ENCODE measurements at places on chromosomes 5 and 9.

- DNase-seq: no peak
These were observed 355.4 kb downstream of the MAN2A1 start for GRCh38 chr5:110045158-110045557.

DNA sequence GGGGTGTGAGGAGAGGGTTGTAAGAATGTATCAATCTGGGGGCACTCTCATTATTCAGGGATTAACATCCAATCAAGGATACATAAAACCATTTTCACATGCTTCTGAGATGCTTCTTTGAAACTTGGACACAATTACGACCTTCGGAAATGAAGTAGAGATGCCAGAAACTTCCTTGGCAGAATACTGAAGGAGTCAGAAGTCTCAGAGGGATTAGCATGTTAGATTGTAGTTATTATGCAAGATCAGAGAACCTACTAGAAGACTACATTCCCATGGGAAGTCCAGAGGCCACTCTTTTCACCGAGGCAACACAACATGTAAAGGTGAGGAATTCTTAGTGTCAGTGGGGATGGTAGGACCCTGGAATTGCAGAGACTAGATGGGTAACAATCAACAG lies 5.1 kb upstream of the SLC22A4 start:
- DNase-seq: no peak

GRCh38 chr5:97623441-97623840 lies 440.4 kb upstream of the RIOK2 start:
- no peak for DNase-seq

DNA sequence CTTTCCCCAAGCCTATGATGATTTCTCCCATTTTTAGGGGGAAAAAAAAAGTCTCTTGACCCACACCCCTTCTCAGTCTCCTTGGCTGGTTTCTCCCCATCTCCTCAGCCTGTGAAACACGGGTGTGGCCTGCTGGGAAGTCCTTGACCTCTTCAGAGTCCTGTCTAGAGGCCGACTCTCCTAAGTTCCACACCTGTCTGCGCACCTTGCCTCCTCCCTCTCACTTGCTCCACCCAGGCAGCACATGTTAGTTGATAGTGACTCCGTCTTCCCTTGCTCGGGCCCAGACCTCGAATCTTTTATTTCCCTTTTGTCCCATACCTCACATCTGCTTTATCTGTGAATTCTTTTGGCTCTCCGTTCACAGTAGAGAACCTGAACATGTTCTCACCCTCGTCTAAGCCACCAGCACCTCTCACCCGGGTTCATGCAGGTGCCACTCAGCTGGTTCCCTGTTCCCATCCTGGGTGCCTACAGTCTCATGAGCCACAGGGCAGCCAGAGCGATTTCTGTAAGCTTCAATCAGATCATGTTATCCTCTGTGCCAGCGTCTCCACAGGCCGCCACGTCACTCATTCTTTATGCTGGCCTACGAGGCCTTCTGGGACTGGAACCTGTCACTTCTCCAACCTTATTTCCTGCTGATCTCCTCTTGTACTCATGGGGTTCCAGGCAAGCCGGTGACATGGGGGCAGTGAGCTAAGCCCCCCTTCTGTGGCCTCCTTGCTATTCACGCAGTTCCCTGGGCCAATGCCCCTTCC lies 51.7 kb upstream of the LRRTM2 start:
- DNase-seq: no peak

GRCh38 chr9:71741926-71742648 lies 26.2 kb downstream of the CEMIP2 start:
- no peak for DNase-seq

- no peak for DNase-seq
These were observed 154.1 kb downstream of the NTRK2 start for GRCh38 chr9:84823421-84824271.

DNA sequence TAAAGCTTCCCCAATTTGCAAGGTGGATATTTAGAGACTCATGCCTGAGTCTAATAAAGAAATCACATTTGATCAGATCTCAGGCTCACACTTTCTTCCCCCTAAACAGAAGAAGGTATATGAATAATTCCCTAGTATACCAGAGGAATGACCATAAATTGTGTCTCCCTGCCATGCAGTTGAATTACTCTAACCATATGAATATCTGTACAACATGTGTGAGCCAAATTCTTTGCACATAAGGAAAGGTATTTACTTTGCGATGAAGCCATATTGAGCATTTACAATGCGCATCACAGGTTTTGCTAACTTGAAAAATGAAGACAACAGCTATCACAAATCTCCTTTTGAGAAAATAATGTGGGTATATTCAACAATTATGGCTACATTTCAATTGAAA lies 479.4 kb downstream of the NR2F1-AS1 start:
- DNase-seq: no peak

GRCh38 chr9:74645007-74645639 lies 148.0 kb downstream of the RORB start:
- DNase-seq: no peak

DNA sequence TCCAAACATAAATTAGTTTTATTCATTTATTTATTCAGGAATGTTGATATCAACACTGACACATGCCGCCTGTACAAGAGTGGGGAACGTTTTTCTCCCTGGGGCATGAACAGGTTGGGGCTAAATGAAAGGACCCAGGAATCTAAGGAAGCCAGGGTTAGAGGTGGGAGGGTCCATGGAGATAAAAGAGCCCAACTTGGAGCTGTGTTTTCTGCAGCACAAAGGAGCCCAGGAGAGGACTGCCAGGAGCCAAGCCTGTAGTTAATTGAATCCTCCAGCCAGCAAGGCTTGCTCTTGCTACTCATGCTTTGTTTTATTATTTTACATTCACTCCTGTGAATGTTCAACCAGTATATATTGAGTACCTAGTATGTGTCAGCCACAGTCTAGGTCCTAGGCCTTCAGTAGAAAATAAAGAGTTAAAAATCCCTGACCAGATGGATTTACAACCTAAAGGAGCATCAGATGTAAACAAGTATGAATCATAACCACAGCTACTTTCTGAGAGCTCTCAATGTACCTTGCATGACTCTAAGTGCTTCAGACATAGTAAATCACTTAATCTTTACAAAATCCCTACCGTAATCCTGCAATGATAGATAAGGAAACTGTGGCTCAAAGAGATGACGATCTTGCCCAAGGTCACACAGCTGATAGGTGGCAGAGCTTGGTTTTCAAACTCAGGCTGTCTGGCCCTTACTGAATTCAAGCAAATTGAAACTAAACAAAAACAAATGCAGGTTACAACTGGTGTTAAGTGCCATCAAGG lies 69.8 kb downstream of the ASTN2 start:
- DNase-seq: no peak

DNA sequence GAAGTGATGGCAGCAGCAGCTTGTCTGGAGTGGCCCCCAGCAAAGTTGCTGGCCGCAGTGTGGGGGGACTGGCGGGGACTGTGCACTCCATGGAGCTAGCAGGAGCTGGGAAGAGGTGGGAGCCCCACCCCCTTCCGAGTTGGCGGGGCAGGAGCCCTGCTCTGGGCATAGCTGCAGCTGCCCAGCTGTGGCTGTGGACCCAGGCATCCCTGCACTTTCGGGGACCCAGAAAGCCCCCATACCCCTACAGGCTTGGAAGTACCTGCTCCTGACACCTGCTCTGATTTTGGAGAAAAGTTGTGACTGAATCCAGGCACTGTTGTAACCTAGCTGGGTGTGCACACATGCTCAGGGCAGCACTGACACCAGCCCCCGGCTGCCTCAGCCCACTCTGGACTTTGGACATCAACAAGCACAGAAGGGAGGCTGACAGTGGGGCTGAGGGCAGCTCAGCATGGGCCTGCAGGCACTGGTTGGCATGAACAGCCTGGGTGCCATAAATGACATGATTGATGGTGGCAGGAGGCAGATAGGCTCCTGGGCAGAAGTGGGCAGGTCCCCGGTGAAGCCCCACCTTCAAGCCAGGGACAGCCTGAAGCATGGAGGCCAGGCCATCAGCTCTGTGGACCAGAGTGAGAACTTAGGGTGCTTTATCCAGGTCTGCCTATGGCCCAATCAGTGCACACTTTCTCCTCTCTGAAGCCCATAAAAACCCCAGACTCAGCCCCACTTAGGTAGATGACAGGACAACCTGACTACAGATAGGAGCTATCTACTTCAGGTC lies 12.6 kb downstream of the LMBRD2 start:
- DNase-seq: no peak

GRCh38 chr5:53785924-53786323 lies 225.5 kb downstream of the NDUFS4 start:
- no peak for DNase-seq

DNA sequence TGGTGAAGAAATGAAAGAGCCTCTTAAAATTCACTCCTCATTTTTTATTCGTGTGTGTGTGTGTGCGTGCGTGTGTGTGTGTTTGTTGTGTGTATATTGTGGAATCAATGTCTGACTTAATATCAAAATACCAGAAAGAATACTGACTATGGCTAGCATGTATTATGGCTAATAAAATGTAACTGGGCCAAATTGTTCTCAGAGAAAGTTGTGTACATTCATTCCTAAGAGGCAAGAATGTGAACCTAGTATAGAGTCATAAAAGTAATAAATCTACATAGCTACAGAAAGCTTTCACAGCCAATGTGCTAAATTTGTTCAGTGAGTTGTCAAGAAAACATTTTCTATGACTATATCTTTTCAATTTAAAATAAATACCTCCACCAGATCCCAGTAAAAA lies 211.5 kb downstream of the EBF1 start:
- no peak for DNase-seq

GRCh38 chr5:75668445-75668844 lies 48.8 kb downstream of the POC5 start:
- DNase-seq: no peak

DNA sequence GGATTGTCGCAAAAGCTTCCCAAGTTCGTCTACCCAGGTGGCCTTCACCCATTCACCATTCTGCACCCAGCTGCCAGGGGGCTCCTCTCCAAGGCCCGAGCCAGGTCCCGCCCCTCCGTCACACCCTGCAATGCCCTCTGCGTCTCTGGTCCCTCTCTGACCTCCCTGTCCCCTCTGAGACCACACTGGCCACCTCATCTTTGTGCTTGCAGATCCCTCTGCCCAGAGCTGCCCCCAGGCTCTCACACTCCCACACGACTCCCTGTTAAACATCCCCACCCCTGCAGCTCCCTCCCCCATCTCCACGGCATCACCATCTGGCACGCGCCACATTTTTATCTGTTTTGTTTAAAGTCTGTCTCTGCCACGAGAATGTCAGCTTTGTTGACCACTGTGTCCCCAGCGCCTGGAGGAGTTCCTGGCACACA lies 243.6 kb downstream of the PBX3 start:
- DNase-seq: no peak

DNA sequence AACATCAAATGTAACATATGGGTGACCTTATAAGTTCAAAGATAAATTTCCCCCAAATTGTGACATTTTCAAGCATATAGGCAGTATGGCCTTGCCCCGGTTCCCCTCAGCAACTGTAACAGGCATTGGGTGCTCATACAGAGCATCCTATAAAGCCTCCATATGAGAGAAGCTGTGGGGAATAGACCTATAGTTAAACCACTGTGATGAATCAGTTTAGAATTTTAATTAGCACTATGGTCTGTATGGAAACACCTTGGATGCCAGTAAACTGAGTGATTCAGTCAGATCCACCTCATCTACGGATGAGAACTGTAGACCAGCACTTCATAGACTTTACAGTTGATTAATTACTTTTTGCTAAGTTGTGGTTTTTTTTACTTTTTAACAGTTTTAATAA lies 79.4 kb downstream of the ERCC6L2 start:
- DNase-seq: no peak

DNA sequence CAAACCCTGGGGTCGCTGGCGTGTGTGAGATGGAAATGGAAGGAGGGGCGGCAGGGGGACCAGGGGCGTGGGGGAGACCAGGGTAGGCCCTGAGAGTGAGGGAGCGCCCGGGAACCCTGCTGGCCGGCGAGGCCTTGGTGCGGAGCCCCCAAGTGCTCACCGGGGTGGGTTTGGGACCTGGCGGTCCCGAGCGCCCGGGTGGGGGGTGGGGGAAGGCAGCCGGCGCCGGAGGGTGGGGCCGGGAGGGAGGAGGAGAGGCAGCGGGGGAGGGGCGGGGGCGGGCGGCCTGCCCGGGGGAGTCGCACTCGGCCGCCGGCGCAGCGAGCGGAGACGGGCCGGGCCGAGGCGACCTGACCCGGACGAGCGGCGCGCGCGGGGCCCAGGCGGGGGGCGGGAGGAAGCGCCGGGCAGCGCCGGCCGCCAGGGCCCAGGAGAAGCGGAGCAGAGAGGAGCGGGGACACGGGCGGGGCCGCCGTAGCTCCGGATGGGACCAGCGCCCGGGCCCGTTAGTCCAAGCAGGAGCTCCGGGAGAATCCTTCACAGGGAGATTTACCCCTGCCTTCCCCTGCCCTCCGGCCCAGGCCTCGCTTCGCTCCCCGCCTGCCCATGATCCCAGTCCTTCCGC lies at the start of gene NPR2:
NPR2 (plus strand) TSS at position 295 of the 625 bp plus-strand sequence. CDS start 818 bp downstream, outside the sequence.
- no peak for DNase-seq

- DNase-seq: no peak
These were observed 236.1 kb downstream of the DNAH5 start for GRCh38 chr5:13708432-13708831.

- no peak for DNase-seq
These were observed 70.3 kb downstream of the INIP start for GRCh38 chr9:112647596-112647995.

DNA sequence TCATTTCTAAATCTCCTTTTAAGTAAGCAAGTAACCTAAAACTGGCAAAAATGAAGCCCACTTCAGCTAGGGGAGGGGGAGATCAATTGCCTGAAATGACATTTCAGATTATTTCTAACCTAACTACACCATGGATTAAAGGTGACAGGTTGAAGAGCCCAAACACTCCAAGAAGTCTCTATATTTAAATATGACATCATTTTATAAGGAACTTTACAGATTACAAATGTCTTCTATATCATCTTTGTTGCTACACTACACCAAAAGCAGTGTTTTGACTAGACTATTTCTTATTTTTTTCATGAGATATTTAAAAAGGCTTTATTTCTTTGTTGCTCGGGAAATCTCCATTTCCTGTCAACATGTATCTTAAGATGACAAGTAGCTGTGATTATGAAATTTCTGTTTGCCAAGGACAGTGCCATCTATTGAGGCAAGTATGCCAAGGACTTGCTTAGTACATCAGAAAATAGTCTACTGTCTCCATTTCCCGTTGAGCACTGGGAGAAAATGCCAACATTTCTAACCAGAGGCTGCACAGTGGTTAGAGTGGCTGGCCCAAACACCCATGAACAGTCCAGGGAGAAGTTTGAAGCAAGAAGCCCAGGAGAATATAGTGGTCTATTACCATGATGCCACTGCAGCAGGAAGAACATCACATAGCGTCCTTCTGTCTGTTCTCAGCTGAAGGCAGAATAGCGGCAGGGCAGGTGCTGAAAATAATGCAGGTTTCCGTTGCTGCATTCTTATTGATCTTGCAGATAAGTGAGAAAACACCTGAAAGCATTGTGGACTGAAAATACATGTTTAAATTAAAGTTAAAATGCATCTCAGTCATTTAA lies 93.4 kb upstream of the ITGA2 start:
- no peak for DNase-seq

GRCh38 chr5:158485047-158485446 lies 614.7 kb downstream of the EBF1 start:
- no peak for DNase-seq

DNA sequence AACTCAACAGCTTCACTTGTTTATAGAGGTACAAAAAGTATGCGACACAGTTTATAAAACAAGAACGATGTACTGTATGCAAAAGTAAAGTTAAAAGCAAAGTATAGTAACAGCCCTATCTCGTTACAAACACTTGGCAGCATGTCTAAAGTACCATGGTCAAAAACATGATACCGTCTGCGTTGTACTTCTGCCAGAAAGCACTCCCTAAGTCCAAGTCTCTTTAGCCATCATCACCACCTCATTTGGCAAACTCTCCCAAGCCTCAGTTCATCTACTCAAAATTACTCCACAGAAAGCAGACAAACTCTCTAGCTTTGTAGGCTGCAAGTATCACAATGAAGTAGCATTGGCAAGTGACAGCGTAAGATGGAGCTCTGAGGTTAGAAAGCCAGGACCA lies 73.4 kb downstream of the NFIB start:
- DNase-seq: no peak

Data from skeletal muscle cell (primary cell).